Stimulated activated CD4-positive, alpha-beta T cell treated with anti-CD3 and anti-CD28 coated beads, Interleukin-4, amount 100 ng/mL, for 1 hour (primary cell): ENCODE measurements at places on chromosomes 6 and 20.

- DNase-seq: no peak
These were observed 21.0 kb downstream of the ZC3H12D start for GRCh38 chr6:149463781-149464180.

GRCh38 chr6:123745895-123746294 is 57.8 kb upstream of the NKAIN2 start:
- DNase-seq: no peak

DNA sequence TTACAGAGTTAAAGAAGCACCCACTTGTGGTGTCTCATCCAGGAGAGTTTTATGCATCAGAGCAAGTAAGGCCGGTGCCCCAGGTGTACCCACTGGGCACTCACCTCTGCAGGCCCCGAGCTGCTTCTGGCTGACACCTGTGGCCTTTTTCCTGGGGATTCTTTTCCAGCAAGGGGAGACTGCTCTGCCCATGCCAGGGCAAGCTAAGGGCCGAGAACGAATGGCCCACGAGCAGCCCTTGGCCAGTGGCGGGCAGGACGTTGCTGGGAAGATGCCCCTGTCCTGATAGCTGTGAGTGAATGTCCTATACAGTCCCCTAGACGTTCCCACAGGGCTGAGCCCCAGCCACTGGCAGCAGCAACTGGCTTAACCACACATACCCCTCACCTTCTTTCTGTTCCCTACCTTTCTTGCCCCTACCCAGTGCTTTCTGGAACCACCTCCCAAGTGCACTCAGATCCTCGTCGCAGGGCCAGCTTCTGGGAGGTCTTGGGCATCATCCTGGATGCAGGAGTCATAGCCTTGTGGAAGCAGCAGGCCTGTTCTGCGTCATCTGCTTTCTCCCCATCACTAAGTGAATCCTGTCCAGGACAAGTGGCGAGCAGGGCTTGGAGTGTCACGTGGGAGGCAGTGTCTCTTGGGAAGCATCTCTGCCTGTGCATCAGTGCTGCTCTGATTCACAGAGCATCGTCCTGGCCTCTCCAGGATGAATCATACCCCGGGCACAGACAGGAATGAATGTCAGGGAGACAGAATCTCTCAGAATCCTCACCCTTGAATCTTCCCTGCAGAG is 32.5 kb downstream of the SYNDIG1 start:
- DNase-seq: no peak

DNA sequence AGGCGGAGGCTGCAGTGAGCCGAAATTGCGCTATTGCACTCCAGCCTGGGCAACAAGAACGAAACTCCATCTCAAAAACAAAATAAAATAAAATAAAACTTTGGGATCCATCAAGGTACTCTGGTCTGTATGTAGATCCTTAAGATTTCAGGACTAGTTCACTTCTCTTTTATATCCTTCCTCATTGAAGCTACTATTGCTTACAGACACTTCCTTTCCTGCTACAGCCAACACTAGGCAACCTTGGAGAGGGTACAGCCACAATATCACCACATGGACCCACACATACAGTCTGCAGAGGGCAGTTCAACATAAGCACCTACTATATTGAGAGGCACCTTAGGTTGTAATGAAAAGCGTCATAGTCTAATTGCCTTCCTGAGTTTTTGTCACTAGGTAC is 113.3 kb downstream of the ATXN1 start:
- DNase-seq: no peak

DNA sequence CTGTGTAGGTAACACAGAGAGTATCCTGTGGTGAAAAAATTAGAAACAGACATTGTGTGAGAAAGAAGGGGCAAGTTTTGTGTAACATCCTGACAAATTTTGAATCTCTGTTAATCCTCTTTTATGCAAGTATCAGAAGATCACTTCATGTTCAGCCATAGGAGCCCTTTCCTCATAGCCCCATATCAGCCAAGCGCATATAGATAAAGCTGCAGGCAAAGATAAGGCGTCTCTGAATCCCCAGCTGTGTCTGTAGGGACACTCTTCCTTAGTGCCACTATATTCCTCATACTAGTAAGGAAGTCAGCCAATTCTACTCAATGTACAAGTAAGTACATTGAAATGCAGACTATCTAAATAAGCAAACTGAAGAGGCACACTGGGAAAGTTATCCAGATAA is 22.3 kb downstream of the HTR1E start:
- no peak for DNase-seq

GRCh38 chr6:138205437-138206094 is 12.7 kb downstream of the PBOV1 start:
- no peak for DNase-seq

GRCh38 chr6:166419286-166419685 is 36.5 kb upstream of the MPC1 start:
- DNase-seq: peak; percentile 41

GRCh38 chr6:11392778-11393507 is 144.6 kb upstream of the TMEM170B start:
- DNase-seq: no peak

- no peak for DNase-seq
These were observed 3.7 kb downstream of the COL20A1 start for GRCh38 chr20:63296531-63297299.

DNA sequence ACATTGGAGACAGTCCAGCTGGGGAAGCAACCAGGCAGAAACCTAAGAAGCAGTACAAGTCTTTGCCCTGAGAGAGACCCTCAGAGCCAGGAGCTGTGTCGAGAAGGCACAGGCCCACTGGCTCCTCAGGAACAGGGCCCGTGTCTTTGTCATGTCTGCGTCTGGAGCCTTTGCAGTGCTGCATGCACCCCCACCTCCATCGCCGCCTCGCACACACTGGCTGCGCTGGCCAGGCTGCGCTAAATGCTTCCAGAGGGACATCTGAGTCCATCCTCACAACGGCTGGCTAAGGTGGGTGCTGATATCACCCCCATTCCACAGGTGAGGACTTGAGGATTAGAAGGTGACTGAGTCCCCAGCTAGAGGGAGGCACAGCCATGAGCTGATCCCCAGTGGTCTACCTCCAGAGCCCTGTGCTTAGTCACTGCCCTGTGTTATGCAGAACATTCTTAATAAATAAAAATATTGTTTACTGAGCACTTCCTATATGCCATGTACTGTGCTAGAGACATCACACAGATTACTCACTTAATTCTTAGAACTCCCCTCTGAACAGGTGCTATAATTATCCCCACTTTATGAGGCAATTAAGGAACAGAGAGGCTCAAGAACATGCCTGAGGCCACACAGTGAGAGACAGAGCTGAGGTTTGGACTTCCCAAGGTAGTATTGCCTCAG is 27.6 kb downstream of the GABRR2 start:
- no peak for DNase-seq

GRCh38 chr6:138577151-138577915 is 78.0 kb upstream of the NHSL1 start:
- no peak for DNase-seq

DNA sequence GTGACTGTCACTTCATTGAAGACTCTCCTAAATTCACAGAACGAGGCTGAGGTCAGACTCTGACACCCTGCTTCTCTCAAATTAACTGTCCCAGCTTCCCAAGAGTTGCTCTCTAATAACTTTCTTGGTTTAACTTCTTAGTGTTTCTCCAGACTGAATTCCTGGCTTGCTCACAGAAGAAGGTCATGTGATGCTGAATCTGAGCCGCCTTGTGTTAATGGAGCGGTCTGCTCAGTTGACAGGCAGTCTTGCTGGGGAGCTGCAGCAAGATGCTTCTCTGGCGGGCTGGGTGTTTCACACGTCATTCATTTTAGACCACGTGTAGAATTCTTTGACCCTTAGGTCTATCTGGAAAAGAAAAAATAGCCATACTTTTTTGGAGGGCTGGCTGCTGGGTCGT is 107.3 kb downstream of the FOXO3 start:
- no peak for DNase-seq

DNA sequence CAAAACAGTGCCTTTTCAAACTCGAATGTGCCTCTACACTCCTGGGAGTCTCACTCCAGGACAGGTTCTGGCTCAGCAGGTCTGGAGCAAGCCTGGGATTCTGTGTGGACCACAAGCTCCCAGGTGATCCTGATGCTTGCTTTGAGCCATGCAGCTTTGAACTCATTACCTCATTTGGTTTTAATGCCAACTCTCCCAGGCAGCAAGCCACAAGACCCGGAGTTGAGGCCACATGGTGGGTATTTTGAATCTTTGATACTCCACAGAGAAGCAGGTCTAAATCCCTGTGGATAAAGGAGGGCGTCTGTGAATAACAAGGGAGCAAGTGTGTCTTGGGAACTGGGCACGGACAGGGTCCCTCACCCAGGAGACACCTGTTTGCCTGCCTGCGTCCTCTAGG is 205.4 kb upstream of the CST7 start:
- no peak for DNase-seq

- DNase-seq: no peak
These were observed 50.7 kb downstream of the LRFN2 start for GRCh38 chr6:40536442-40536841.

- DNase-seq: peak; percentile 17
These were observed 97.5 kb downstream of the CDH26 start for GRCh38 chr20:60055740-60056139.

DNA sequence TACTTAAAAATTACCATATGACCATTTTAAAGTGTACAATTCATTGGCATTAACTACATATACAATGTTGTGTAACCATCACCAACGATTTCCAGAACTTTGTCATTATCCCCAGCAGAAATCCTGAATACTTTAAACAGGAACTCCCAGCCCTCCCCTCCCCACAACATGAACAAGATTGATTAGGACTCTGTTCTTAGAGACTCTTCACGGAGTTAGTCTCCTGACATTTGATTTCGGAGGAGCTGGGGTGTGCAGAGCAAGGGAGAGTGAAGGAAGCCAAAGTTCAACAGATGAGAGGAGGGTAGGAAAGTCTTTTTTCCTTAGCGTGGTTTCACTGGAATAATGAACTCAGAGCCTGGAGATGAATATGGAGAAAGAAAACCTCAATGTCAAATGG is 17.2 kb upstream of the QKI start:
- DNase-seq: no peak

- no peak for DNase-seq
These were observed 24.7 kb downstream of the RBCK1 start for GRCh38 chr20:432677-433299.

DNA sequence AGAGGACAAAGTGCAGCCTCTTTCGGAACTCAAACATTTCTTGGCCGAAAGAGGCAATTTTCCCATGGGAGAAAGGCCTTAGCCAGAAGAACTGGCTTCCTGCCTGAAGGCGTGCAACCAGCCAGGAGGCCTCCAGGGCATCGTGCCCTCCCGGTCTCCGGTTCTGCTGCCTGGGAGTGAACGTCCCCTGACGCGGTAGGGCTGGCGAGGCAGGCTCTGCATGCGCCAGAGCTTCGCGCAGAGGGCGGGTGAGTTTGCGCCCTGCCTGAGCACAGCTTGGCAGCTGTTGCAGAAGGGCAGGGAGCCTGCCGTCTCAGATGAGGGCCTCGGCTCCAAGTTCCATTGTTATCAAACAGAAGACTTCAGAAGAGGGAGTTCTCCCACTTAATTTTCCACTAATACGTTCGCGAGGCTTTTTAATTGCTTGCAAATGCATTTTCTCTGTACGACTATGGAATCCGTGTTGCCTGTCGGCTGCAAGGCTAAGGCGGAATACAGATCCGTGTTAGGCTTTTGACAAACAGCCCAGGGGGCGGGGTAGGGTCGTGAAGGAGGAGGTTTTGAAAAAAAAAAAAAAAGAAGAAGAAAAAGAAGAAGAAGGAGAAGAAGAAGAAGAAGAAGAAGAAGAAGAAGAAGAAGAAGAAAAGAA is 5.5 kb upstream of the TFAP2D start:
- DNase-seq: no peak

DNA sequence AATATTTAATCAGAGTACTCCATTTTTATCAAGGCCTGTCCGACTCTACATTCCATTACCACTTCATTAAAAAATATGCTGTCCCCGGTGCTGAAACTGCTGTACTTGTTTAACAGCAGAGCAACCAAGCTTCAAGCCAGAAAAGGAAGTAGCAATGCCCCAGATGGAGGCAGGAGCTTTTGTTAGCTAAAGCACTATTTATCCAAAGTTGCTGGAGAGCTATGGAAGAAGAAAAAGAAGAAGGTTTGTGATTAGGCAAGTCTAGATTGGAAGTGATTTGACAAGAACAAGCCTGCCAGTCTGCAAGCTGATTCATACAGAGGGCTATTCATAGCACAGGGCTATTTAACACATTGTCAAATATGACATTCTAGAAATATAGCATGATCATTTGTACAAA is 160.9 kb upstream of the SPTLC3 start:
- DNase-seq: no peak

DNA sequence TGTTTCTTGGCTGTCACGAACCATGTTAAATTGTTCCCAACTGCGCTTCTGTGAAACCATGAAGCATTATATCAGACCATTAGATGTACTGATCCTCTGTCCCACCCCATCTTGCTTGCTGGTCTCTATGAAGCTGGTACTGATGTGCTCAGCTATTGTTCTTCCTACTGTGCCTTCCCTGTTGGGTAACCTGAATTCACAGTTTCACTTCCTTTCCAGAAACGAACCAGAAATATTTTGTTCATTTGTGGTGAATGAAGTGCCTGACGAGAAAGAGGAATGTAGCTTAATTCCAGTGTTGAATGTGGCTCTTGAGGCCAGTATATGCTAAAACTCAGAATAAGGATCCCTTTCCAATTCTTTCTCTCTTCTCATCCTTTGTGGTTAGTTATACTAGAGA is 58.1 kb upstream of the SNAP91 start:
- no peak for DNase-seq

GRCh38 chr6:166244353-166245045 is 63.7 kb downstream of the PRR18 start:
- DNase-seq: peak; percentile 42

- DNase-seq: no peak
These were observed 25.0 kb downstream of the TTBK1 start for GRCh38 chr6:43268355-43268700.

GRCh38 chr6:144036064-144036834 is 28.2 kb upstream of the PLAGL1 start:
- no peak for DNase-seq

DNA sequence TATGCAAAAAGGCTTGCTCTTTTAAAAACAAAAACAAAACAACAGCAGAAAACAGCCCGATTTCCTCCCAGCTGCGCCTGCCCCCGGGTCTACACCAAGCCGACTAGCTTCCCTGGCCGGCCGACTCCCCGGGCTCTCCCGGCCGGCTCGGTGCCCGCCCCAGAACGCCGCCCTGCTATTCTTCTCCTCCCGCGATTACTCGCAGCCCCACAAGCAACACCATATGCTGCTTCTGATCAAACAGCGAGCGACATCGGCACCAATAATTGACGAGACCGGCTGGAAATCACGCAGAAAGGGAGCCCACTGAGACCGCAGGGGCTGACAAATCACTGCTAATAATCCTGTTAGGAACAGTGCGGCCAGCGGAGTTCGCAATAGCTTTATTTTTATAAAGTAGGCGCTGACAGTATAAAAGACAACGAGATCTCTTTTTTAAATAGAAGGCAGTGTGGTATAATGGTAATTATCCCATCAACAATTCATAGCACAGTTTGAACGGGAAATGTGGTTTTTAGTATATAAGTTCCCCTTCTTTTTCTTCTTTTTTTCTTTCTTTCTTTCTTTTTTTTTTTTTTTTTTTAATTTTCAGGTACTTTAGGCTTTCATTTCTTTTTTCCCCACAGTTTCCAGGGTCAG is 3.3 kb downstream of the SIM1 start:
- DNase-seq: no peak

- no peak for DNase-seq
These were observed 34.5 kb upstream of the CDKN1A start for GRCh38 chr6:36643977-36644376.

GRCh38 chr6:90319044-90319443 is 22.4 kb upstream of the BACH2 start:
- DNase-seq: no peak
